ENCODE measurements at places on chromosomes 11 and 22. TPM values are rescaled to one million over a fixed set of nuclear protein-coding genes. Genes with fewer than 3 reads are reported as not detected.

HORMAD2 gene
- total RNA-seq: not detected

FAM118A gene
- total RNA-seq: 16.5 TPM

MUC2 gene
- not detected for total RNA-seq

OVOL1 gene
- total RNA-seq: not detected

GRCh38 chr11:127458561-127458960 lies 458.0 kb upstream of the KIRREL3 start:
- H3K27ac ChIP-seq: no peak overlapping the region
- no peaks in the 10 kb centered on the region for H3K4me1 ChIP-seq
- H3K27me3 ChIP-seq: no peaks in the 10 kb centered on the region
- H3K4me3 ChIP-seq: no peak overlapping the region

GRCh38 chr11:74989260-74989638 lies 516 bp downstream of the NEU3 start:
- no peaks in the 10 kb centered on the region for H3K36me3 ChIP-seq
- peak; percentile 20 for DNase-seq
- peak overlapping the region; percentile 66 for H3K27ac ChIP-seq
- H3K27me3 ChIP-seq: no peaks in the 10 kb centered on the region
- peak overlapping the region; percentile 86 for H3K4me3 ChIP-seq

GRCh38 chr22:28015046-28015425 lies 96.0 kb upstream of the PITPNB start:
- H3K27ac ChIP-seq: no peak overlapping the region
- H3K27me3 ChIP-seq: no peaks in the 10 kb centered on the region
- H3K4me1 ChIP-seq: no peaks in the 10 kb centered on the region
- DNase-seq: no peak

- no peak for DNase-seq
- no peaks in the 10 kb centered on the region for H3K4me1 ChIP-seq
- H3K36me3 ChIP-seq: no peaks in the 10 kb centered on the region
- H3K27ac ChIP-seq: no peak overlapping the region
- no peak overlapping the region for H3K4me3 ChIP-seq
Observed at GRCh38 chr11:11081288-11081687, 223.4 kb upstream of the ZBED5 start.

DNA sequence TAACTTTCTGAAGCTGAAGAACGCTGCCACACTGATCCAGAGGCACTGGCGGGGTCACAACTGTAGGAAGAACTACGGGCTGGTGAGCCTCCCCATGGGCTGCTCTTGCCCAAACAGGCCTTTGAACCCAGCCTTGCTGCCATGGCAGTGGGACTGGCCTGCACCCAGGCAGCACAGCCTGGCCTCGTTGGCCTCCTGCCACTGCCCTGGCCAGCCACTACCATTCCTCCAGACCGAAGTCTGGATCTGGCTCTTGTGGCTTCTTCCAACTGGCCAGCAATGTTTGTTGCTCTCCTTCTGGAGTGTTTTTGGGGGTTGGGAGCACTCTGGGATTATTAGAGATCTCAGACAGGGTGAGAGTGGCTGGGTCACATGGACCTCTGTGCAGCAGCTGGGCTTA lies 51.0 kb downstream of the MYO7A start:
- no peak for DNase-seq
- H3K4me1 ChIP-seq: no peaks in the 10 kb centered on the region
- no peak overlapping the region for H3K27ac ChIP-seq
- no peak overlapping the region for H3K4me3 ChIP-seq
- no peaks in the 10 kb centered on the region for H3K36me3 ChIP-seq

- no peaks in the 10 kb centered on the region for H3K4me1 ChIP-seq
- H3K27me3 ChIP-seq: no peaks in the 10 kb centered on the region
- no peak overlapping the region for H3K27ac ChIP-seq
Observed at GRCh38 chr11:68002575-68002937, 1.3 kb downstream of the UNC93B1 start.

- no peaks in the 10 kb centered on the region for H3K36me3 ChIP-seq
- H3K27me3 ChIP-seq: no peaks in the 10 kb centered on the region
- no peaks in the 10 kb centered on the region for H3K4me1 ChIP-seq
- no peak overlapping the region for H3K27ac ChIP-seq
- no peak overlapping the region for H3K4me3 ChIP-seq
Observed at GRCh38 chr11:93484716-93485115, 58.5 kb downstream of the SMCO4 start.

- DNase-seq: no peak
- no peaks in the 10 kb centered on the region for H3K4me1 ChIP-seq
- H3K4me3 ChIP-seq: no peak overlapping the region
- H3K27ac ChIP-seq: no peak overlapping the region
- no peaks in the 10 kb centered on the region for H3K36me3 ChIP-seq
Observed at GRCh38 chr22:32325416-32325801, 32.3 kb upstream of the RFPL3 start.

All from fibroblast of lung (primary cell).